ENCODE measurements at places on chromosomes 5 and 9.

- no peak for DNase-seq
Observed at GRCh38 chr5:15014809-15015208, 143.2 kb upstream of the ANKH start.

- DNase-seq, result no peak
Observed at GRCh38 chr9:81096625-81097024, 592.7 kb downstream of the TLE1 start.

GRCh38 chr5:181173027-181173419 is 25.6 kb downstream of the OR2V2 start:
- no peak for DNase-seq

DNA sequence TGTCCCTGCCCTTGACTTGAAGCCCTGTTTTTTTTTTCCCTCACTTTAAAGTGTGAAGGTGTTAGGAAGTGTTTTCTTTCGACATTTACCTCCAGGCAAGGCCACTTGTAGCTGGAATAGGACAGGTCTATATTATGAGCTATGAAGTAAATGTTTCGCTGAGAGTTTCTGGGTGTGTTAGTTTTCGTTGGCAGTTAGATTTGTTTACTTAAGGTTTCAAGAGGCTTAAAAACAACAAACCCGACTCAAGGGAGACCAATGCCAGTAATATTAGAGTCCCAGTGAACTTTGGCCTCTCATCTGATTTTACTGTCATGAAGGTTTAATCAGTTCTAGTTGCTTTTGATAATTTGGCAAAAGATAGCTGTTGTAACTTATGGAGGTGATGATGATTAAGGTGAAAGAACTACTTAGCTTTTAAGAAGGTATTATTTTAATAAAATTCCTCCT is 25.2 kb downstream of the OCLN start:
- DNase-seq, result no peak

DNA sequence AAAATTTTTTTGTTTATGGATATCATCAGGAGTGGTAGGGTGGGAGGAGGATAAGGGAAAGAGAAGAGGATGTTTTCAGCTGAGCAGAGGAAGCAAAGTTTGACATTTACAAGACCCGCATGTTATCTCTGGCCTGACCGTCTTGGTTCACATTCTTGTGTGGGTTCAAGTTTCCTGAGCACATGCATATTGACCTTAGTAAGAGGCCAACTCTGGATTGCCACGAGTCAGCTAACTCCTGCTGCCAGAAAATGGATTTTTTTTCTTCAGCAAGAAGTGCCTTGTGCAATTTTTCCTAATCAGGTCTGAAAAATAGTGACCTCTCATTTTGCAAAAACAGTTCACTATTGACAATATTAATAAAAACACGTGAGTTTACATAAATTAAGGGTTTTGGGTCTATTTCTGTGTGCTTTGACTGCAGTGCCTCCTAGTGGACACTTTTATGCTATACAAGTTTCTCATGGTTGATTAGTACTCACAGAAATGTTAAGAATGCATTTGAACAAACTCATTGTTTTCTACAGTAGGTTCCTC is 27.1 kb upstream of the BASP1 start:
- DNase-seq, result no peak

DNA sequence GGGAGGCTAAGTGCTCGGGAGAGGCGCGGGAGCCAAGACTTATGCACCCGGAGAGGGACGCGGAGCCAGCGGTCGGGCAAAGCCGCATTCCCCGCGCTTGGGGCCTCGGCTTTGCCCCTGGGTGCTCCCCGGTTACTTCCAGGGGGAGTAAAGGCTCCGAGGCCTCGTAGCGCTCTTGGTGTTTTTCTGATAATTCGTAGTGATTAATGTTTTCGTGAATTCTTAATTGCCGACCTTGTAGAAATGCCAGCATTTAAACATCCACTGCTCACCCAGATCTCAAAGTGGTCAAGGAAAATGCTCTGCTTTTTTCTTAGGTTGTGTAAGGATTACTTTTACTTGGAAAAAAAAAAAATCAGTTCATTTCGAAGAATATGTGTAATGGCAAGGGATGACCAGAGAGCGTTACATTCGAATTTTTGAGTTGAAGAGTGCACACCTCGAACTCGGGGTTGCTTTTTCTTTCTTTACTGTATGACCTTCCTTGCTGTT is 654 bp upstream of the TUT7 start:
- DNase-seq, result no peak

DNA sequence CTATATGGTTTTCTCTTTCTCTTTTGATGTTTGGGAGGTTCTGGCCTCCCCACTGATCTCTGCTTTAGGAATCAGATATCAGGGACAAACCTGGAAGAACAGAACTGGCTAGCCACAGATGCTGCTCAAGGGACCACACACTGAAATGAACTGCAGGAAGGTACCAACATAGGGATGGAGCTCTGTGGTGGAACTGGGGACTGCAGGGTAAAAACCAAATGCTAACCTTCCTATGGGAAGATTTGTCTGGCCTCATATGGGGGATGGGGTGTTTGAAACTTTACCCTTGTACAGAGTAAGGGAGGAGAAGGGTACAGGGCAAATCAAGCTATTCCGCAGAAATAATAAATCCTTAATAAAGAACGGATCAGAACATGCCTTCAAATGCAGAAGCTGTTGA is 49.4 kb downstream of the ELOVL7 start:
- DNase-seq, result no peak

DNA sequence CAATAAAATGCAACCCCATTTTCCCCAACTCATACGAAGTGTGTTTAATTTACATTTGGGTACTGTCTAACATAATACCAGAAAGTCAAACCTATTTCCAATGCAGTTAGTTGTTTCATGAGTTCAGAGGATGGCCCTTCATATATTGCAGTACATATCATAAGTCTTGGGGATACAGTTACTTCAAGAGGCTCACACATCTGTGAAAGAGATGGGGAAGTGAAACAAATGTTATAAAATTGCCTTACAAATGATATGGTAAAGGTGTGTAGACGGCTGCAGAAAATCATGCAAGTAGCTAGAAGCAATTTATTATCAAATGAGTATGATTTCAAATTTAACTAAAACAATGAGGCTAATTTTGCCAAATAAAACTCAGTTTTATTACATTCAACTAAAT is 219.0 kb upstream of the CDH12 start:
- DNase-seq, result no peak

GRCh38 chr5:16909464-16909863 is 26.6 kb downstream of the MYO10 start:
- no peak for DNase-seq

- DNase-seq, result no peak
Observed at GRCh38 chr9:116279230-116279629, 125.6 kb downstream of the PAPPA start.

GRCh38 chr9:131277910-131278701 is 1.8 kb upstream of the FAM78A start:
- DNase-seq, result peak; percentile 34

DNA sequence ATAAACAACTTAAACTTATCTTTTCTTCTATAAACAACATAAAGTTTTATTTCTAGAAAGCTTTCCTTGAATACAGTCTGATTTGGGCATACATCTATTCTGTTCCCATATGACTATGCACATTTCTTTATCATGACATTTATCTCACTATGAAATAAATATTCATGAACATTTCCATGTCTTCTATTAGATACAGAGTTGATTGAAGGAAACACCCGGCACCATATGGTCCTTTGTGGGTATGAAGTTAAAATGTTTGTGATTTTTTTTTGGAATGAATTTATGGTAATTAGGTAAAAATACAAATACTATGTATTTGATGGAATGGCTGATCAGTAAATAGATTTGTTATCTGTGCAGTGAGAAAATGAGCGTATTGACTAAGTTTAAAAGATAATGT is 1209.8 kb upstream of the ACO1 start:
- no peak for DNase-seq

DNA sequence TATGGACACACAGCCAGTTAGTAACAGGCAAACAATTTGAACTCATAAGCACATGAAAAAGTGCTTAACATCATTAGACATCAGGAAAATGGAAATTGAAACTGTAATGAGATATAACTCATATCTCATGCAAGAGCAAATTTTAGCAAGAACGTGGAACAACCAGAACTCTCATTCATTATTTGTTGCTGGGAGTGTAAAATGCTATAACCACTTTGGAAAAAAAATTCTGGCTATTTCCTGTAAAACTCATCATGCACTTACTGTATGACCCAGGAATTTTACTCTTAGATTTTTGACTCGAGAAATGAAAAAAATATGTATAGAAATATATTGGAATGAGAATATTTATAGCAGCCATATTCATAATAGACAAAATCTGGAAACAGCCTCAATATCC is 205.7 kb upstream of the PUM3 start:
- DNase-seq, result no peak

DNA sequence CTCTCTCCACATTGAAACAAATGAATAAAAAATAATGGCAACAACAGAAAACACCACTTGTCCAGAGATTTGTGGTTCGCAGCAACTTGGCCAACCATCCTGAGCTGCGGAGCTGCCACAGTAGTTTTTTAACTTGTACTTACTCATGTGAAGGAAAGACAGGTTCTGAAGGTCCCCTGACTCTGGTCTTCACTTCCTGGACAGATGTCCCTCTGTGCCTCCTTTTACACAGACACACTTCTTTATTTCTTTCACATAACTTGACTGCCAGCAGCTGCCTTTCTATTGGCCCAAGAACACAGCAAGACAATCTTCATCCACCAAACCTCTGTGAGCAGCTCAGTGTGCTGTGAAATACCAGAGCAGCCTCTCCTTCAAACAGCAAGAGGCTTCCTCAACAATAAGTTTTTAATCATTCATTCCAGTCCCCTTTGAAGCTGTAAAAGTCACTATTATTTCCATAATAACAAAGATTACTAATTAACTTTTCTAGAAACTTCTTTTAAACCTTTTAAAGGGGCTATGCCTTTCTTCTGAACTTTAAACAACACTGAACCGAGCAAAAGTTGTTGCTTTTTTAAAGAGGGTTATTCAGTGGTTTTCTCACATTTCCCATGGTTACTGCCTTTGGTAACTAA is 198.7 kb downstream of the NR2F1-AS1 start:
- DNase-seq, result no peak

GRCh38 chr5:75862872-75863271 is 145.6 kb upstream of the POC5 start:
- no peak for DNase-seq

DNA sequence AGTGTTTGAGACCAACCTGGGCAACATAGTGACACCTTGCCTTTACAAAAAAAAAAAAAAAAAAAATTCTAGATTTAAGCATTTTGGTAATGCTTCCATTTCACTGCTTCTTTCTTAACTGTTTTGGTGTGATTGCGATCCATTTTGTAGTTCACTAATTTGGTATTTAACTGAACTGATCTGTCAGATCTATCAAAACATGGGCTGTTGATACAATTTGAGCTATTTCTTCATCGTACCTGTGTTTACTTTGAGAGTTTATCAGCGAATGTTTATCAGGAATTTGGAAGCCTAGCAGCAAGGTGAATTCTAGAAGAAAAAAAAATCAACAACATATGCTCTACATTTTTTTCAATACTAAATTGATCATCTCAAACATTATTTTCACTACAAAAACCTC is 864.9 kb upstream of the WWC1 start:
- DNase-seq, result no peak

DNA sequence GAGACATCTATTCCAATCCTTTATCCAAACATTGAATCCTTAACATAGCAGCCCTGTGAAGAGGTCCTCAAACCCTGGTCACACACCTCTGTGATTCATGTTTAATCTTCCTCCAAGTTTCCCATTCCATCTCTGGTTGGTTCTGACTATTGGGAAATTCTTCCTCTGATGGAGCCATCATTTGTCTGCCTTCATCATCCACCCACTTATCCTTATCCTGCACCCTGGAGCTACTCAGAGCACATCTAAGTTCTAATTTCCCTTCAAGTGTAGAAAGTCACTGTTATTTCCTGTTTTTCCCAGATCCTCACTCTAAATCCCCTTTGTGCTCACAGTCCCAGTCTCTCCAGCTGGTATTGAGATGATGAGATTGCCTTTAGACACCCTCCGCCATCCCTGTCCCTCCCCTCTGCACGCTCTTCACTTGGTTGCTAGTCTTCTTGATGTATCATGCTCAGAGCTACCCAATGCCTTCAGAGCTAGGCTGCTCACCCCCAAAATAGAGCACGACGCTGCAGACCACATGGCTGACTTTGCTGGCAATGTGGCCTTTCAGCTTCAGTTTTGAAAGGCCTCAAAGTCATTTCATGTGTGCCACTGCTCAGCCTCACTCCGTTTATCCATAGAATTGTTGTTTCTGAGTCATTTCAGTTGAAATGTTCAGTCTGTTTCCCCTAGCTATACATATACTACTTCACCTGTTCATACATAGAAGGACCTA is 154.3 kb downstream of the PALM2AKAP2 start:
- DNase-seq, result no peak

DNA sequence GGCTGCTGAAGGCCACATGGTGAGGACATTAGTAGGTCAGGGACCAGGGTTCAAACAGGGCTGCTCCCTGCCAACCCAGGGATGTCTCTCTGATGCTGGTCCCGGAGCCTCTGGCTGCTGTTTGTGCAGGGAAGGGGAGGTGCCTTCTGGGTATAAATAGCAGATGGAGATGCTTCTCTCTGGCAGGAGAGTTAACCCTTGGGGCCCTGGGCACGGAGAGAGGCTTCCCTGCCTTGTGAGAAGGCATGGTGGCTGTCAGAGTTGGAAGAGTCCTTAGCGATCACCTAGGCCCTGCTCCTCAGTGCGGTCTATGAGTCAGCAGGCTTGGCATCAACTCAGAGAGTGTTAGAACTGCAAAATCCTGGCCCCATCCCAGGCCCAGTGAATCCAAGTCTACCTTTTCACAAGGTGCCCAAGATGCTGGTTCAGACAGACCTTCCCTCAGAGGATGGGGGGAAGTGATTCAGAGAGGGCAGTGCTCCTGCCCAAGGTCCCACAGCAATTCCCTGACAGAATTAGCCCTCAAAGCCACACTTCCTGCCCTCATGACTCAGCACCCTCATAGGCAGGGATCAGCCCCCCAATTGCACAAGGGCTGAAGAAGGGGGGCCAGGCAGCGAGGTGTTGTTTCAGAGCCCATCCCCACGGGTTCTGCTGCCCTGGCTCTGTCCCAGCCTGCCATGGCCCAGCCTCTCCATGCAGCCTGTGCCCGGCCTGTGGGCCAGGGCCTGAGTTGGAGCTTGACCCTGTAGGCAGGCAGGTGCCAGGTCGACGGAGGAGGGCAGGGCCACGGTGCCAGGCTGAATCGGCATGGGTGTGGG is 25.6 kb downstream of the CAMK2A start:
- no peak for DNase-seq

DNA sequence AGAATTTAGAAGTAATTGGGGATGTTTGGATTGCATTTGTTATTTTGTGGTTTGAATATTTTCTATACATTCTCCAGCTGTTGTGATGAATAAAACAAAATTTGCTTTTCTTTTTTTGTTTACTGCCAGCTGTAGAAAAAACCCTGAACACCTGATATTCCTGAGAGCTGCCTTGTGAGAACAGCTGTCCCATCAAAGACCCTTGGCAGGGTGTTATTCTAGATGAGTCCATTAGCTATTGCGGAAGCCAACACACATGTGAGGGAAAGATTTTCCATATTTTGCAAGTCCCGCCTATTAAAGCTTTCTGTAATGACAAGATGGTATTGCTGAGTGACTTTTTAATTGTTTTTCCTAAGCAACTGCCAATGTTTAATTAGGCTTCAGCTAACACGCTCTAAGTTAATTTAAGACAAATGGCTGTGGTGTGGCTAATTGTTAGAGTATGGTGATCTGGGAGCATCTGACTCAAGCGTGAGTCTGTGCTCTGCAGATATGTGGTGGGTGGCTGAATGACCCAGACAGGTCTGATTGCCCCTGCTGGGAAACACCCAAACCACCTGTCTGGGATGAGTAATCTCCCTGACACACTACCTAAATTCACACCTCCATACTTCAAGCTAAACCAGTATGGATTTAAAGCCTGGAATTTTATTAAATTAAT is 86.5 kb upstream of the PRLR start:
- no peak for DNase-seq

- DNase-seq, result no peak
Observed at GRCh38 chr5:164679461-164679860, 1174.0 kb downstream of the MAT2B start.
